ENCODE measurements at places on chromosomes 6 and 20.

- DNase-seq = no peak
These were observed 20.4 kb downstream of the IL20RA start for GRCh38 chr6:137024237-137024990.

GRCh38 chr20:2086177-2086979 lies 15.2 kb upstream of the STK35 start:
- no peak for DNase-seq

DNA sequence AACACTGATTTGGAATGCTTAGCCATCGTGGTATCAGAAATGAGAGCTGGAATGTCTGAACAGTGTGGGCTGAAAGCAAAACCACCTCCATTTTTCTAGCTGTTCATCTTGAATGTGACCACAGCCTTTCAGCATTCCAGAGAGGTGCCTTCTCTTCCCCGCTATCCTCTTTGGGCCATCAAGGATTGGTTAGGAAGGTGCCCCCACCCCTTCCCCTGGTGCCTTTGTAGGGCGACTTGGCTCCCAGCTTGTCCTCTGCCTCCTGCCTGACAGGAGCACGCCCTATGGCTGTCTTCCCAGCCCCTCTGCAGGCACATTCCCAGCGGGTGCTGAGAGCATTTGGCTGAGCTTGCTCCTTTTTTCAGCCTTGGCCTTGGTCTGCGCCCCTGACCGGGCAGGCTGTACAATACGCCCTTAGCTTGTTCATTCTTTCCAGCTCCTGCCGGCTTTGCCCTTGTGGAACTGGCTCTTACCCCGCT lies 97.5 kb downstream of the ARMC2 start:
- no peak for DNase-seq

DNA sequence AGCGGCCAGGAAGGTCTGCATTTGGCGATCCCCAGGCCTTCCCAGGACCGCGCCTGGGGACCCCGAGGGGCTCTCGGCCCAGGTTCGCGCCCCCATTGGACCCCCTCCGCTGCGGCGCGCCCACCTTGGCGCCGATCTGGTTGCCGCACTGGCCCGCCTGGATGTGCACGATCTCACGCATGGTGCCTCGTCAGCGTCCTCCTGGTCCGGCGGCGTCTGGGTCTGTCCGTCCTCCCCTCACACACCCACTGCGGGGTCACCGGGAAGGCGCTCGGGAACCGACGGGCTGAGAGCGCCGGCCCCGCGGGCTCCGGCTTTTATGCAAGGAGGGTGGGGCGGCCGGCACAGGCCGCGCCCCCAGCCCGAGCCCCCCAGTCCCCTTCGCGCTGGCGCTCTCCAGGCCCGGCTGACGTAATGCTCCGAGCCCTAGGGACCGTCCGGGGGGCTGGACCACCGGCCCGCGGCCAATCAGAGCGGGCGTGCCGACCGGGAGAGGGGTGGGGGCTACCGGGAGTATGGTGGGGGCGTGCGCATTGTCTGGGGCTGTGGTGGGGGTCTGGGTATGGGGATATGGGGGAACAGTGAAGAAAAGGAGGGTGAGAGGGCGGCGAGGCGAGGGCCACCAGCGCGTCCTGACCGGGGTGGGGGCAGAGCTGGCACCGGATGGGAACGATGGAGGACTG lies at the start of gene TUBB2B:
TSS of gene TUBB2B (minus strand) at position 291 of the 683 bp plus-strand sequence. CDS start at position 181, 110 bp downstream.
- DNase-seq = no peak

DNA sequence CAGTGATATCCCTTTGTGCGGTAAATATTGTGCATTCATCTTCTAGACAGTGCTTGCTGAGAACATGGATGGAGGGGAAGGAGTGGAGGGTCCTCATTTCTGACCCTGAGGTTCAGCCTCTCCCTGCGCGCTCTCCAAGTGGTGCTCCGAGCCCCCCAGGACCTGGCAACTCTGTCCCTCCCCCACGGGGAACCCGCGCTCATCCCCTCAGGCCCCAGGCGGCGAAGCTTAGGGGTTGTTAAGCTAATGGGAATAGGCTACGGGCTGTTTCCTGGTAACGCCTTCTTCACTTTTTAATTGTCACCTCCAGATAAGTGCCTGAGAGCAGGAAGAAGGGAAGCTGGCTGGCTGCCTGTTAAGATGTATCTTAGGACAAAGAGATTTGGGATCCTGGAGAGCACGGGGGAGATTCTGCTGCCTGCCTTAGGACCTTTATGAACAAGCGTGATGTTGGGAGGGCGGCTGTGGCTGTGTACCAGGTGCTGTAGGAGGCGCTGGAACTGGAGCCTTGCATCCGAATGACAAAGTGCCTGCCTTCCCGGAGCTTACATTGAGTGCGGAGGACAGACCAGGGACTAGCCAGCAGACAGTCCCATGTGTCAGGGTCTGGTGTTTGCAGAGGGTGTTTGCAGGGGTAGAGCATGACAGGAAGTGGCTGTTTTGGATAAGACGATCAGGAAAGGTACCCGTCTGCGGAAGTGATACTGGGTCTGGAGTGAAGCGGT lies 11.7 kb downstream of the TSHZ2 start:
- no peak for DNase-seq

DNA sequence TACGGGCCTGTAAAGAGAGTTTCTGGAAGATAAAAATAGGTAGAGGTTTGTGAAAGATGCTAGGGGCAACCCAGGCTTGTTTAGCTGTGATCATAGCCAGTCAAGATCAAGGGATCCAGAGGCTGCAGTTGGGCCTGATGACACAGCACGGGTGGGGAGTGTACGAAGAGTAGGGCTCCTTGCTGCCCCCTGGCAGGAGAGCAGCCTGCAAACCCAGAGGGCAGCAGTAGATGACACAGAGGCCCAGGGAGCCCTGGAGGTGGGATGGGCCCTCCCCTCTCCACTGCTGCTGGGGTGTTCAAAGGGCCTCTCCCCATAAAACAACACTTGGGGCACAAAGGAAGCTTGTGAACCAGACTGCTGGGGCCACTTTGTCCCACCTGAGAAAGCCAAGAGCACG lies 47.2 kb downstream of the VEGFA start:
- no peak for DNase-seq

- DNase-seq = peak; percentile 21
These were observed 2.9 kb downstream of the TNNC2 start for GRCh38 chr20:45823949-45824835.

DNA sequence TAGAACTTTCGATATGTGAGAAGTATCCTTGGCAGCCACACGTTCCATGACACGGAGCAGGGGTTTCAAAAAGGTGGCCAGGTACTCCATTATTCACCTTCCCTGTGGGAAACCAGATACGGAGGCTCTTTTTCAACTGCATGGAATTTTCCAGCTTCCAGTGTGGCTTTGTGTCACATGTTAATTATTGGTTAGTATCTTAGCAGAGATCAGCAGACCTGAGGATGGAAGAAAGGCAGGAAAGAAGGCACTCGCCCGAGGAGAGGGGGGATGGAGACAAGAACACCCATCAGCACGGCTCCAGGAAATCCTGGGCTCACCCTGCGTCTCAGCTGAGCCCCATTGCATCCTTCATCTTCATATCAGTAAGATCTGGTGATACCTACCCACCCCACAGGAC lies 115.5 kb downstream of the PXDC1 start:
- DNase-seq = no peak

DNA sequence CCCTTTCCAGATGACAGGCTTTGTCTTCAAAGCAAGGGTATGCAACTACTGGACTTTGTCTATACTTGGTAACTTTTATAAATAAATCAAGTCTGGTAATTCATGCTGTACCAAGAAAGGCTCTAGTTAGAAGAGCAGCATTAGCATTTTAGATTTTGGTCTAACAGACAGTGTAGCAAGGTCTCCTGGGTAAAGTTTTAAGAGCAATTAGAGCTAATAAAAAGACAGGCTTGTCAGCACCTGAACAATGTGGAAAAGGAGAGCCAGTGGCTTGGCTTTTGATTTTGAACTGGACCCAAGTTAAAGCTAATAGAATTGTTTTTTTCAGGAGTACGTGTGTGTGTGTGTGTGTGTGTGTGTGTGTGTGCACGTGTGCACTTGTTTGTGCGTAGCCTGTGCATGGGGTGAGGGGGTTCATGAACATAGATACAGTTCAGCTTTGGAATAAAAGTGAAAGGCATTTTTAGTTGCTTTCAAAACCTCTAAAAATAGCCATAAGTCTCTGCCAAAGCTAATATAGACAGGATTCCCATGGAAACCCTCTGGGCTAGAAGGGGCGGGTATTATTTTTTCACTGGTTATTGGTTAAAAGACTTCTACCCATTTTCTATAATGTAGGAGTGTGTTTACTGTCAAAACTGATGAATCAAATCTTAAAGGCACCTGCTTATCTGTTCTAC lies 138.4 kb downstream of the KCNQ5 start:
- DNase-seq = no peak

- no peak for DNase-seq
These were observed 530.8 kb downstream of the BCKDHB start for GRCh38 chr6:80637312-80637711.

- no peak for DNase-seq
These were observed 1.1 kb downstream of the TCP11 start for GRCh38 chr6:35139924-35140638.

- DNase-seq = no peak
These were observed 46.6 kb upstream of the PTPRK start for GRCh38 chr6:128567029-128567428.

GRCh38 chr20:25539742-25540672 lies 45.3 kb downstream of the NINL start:
- DNase-seq = no peak

DNA sequence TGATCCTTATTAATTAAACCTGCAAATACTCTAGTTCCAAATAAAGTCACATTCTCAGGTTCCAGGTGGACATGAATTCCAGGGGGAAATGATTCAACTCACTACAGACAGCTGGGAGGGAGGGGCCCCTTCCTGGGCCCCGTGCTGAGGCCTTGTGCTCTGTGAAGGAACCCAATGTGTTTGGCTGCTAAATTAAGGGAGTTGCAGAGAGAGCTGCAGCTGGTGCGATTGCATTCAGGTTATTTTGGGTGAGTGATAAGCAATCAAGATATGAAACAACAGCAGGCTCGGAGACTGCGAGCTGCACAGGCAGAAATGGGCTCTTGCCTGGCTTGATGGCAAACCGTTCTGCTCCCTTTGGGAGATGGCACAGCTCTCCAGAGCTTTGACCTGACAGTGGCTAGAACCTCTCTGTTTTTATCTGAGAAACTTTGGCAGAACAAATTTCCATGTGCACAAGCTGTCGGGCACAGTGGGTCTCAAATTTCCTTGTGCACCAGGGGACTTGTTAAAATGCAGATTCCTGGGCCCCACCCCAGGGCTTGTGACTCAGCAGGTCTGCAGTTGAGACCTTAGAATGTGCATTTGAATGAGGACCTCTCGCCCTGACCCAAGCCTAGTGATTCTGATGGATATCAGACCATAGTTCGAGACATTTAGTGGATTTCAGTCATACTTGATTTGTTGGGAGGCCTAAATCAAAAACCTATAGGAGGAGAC lies 9.8 kb downstream of the MAPK13 start:
- DNase-seq = no peak

DNA sequence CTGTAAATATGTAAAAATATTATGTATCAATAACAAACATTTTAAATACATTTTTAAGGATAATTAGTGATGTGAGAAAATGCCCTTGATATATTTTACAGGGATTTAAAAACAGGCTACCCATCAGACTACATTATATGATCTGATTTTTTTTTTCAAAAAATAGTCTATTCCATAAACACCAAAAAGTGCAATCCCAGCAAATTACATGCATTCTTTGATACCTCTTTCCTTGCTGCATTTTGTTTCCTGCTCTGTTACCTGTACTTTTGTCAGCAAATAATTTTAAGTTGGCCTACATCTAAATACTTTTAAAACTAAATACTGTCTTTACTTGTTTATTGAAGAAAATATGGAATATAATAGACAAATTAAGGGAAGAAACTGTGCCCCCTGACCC lies 306.2 kb upstream of the ARID1B start:
- no peak for DNase-seq

GRCh38 chr20:5316188-5317158 lies at the start of gene PROKR2:
Gene PROKR2 (minus strand): TSS chr20:5316954. CDS start chr20:5314369, 2,585 bp downstream.
- no peak for DNase-seq

DNA sequence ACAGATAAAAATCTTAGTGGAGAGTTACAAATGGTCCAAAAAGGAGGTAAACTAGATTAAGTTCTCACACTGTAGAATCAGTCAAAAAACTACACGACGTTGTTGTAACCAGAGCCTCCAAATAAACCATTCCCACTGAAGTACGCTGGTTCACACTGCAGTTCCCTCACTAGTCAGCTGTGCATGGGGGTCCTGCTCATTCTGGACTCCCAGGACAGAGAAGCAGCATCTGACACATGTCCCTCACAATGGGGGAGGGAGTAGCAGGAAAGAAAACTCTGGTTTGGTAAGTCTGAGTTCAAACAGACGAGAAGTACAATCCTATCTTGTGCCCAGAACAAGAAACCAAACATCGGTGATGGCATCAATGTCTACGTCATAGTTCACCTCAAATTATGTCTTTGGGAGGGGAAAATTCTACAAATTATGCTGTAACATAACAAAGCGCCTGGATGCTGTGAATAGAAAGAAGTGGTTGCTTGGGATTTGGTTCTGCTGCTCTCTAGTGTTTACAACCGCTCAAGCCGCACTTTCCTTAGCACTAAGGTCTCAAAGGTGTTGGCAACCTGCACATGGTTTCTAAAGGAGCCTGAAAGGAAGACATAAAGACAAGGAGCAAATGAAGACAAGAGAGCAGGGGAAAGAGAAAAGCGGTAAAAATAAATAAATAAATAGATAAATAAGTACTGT lies 208.0 kb downstream of the GMDS start:
- no peak for DNase-seq

DNA sequence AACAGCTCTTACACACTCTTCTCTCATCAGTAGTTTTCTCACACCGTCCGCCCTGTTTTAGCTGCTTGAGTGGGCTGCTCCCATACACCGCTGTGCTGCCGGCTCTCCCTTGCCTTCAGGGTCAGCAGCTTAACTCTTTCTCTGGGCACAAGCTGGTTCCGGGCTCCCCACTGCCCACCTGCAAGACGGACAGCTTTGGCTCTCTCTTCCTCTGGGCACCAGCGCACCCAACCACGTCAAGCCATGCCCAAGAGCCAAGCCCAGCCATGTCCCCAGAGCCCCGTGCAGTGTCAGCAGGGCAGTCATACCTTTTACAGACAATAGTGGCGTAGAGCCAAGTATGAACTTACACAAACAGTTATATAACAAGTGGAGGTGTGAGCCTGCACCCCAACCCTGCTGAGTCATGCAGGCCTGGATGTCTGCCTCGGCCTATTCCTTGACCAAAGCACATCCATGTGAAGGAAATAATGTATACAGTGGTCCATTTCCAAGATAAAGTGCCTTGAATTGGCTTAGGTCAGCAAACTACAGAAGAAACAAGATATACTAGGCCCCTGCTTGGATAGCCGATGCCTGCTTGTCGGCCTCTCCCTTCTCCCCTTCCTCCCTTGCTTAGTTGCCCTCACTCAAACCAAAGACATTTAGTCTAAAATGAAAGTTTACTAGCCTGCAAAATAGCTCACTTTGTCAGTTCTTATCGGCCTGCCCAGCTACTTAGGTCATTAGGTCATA lies 89.3 kb downstream of the JPH2 start:
- DNase-seq = no peak

Data from stimulated activated CD8-positive, alpha-beta memory T cell treated with anti-CD3 and anti-CD28 coated beads, Interleukin-4, amount 100 ng/mL, for 1 hour (primary cell).